ENCODE measurements at places on chromosomes 2 and 18.

DNA sequence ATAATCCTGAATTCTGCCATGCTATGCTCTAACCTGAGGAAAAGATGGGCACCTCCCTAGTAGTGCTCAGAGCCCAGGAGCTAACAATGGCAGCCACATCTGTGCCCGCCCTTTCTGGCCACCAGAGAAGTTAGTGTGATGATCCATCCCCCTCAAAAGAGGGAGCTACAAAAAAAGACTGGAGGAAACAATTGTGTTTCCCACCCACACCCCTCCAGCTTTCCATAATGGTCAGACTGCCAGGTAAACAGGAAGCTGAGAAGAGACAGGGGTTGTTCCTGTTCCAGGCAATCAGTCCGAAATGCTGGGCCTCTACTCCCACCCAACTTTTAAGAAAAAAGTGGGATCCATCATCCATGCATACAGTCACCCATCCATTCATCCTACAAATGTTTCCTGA is 3.2 kb downstream of the TBC1D8 start:
- DNase-seq = no peak

DNA sequence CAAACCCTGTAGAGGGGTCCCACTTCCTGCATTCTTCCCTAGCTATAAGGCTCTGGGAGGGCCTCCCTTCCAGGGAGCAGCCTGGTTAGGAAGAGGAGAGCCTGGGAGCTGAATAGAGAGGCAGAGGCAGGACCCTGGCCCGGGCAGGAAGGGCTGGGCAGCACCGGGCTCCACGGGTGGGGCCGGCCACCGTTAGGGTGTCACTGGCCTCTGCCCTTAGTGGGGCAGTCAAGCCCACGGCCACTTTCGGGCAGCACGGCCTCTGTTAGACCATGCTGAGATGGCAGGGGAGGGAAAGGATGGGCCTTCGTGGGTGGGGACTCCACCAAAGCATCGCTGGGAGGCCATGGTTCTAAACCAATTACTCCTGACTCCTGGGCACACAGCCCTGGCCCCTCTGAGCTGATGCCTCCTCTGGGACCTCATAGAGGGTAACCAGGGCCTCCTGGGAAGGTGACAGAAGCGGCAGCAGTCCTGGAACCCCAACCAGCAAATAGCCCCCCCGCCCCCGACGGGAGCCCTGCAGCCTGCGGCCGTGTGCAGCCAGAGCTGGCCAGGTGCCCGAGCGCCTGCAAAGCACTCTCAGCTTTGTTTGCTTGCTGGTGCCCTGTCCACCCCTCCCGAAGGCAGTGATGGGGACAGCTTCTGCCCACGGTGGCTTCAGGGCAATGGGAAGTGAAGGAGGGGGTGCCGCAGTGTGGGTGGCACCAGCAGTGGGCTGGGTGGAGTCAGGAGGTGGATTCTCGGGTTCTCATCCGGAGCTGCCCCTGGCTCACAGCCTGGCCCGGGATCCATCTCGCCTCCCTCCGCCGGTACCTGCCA is 16.3 kb upstream of the HPCAL1 start:
- no peak for DNase-seq

DNA sequence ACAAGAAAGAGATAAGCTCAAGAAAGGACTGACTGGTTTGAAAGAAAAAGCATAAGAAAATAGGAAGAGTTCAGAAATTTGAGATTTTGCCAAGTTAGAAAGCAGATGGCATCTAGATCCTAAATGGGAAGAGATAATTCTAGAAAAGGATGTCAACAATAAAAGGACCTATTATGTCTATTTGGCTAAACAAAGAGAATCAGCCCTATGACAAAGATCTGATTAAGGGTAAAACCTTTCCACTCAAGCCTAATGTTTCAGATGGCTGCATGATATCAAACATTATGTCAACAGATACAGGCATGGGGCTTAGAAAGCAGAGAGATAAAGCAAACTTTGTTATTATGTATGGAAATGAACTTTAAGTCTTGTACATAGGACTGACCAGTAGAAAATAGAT is 465.0 kb upstream of the TRIB2 start:
- DNase-seq = no peak

GRCh38 chr2:72139471-72139873 is 8.2 kb downstream of the CYP26B1 start:
- DNase-seq = no peak

DNA sequence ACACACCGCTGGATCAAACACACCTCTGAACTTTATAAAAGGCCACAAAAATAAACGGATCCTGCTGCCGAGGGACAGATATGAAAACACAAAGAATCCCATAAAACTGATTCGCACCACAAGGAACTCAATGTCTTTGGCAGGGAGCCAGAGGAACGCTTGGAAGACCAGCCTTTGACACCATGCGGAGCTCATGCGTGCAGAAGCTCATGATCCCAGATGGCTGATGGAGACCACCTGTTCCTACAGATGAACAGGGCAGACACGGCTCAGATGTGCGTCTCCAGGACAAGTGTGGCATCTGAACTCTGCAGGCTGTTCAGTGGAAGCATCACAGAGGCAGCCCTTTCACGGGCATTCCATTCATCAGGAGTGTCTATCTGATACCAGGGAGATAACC is 24.9 kb downstream of the COPS9 start:
- DNase-seq = no peak

DNA sequence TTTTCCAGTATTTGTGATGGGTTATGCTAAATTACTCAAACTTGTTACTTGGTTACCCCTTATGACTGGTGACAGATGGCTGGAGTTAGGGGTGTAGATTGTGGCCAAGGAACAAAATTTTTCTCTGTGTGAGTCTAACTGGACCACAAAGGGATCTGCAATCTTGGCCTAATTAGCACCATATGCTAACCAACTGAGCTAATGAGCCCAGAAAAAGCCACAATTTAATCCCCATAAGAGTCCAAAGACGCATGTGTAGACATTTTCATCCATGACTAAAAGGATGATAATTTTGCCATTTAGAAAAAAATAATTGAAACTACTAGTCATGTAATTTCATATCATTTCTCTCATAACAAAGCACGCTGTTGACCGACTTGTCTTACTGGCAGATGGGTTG is 151.2 kb downstream of the ABCA12 start:
- no peak for DNase-seq

DNA sequence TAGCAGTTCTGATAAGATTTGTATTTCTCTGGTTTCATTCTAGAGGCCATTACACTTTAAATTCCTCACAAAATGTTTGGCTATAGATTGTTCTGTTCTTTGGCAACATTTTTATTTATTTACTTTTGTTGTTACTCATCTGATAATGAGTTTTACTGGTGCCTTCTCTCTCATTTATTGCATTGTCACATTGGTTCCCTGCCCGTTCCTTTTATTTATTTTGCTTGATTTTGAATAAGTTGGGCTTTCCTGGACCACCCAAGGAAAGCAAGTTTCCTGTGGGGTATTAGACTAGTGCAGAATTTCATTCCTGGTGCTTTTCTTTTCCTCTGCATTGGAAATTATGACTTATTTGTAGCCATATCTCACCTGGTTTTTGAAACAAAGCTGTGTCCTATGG is 232.0 kb downstream of the SOCS6 start:
- no peak for DNase-seq

DNA sequence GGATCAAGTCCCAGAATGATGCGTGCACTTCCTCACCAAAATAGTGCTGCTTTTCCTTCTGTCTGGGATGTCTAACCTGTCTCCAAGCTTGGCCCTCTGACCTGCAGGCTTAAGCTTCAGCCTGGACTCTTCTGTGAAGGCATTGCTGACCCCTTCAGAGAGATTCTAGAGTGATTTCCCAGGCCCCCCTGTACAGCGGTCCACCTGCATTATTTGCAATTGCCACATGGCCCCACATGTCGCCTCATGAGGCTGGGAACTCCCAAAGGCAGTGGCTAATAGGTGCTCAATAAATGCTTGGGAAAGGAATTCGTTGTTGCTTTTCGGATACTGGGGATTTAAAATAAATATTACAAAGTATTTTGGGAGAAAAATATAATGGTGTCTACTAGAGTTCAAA is 32.3 kb upstream of the MEP1B start:
- no peak for DNase-seq

DNA sequence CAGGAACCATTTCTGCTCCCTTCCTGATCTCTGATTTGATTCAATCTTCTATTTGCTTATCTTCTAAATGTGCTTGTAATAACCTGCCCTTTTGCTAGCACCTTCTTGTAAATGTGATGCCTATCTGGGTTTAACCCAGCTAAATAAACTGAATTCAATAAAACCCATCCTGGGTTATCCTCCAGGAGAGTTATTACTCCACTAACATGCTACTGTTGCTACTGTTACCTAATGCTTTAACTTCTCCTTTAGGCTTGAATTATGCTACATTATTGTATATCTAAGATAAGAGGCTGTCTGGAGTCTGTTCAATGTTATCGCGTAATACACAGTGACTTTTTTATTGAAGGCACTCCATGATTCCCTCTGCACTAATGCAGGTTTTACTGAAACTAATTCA is 206.5 kb upstream of the CTAGE1 start:
- DNase-seq = no peak

All from CD8-positive, alpha-beta T cell (primary cell).